GM23338 (cell line): ENCODE measurements at places on chromosomes 5 and 9. TPM values are rescaled to one million over a fixed set of nuclear protein-coding genes. Genes with fewer than 3 reads are reported as not detected.

DNA sequence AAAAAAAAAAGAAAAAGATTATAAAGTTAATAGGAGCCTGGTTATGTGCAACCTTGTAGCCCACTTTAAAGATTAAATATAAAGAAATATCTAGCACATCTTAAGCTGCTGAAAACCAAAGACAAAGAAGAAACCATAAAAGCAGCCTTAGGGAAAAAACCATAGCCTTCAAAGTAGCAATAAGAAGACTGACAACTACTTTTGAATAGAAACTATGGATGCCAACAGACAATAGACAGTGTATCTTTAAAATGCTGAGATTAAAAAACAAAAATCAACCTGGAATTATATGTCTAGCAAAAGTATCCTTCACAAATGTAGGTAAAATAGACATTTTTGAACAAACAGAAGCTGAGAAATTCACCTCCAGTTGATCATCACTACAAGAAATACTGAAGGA, 3.4 kb upstream of the KIF12 start:
- H3K27ac ChIP-seq: no peak overlapping the region
- H3K4me3 ChIP-seq: no peak overlapping the region

DNA sequence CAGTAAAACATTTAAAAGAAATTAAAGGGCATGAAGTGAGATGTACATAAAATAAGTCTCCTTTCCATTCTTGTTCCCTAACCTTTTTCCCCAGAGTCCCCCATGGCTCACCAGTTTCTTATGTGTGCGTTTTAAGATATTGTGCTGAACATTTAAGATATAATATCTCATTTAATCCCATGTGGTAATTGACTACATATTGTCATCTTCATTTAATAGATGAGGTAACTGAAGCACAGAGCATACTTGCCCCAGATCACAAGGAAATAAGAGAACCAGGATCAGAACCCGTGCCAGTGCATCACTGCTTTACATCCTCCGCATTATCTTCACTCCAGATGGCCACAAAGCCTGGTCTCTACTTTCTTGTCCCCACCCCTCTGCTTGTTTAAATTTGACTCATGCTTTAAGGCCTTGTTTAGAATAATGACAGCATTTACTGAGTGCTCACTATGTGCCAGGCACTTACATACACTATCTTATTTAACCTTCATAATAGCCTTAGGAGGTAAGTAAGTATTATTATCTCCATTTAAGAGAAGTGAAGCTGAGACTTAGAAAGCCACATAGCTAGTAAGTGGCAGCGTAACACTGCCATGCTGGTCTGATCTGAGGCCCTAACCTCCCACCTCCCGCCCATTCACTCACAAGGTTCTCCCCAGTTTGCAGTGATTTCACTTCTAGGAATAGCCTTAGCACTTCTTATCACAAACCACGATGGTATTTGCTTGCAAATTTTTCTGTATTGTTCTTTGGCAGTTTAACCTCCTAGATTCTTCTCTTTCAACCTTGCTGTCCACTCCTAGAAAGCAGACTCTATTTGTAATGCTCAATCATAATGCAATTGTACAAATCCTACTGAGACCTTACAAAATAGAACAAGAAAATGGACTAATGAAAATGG, 78.4 kb upstream of the IL6ST start:
- DNase-seq: no peak
- H3K27me3 ChIP-seq: no peaks in the 10 kb centered on the region
- no peak overlapping the region for H3K4me3 ChIP-seq
- H3K27ac ChIP-seq: no peak overlapping the region

DNA sequence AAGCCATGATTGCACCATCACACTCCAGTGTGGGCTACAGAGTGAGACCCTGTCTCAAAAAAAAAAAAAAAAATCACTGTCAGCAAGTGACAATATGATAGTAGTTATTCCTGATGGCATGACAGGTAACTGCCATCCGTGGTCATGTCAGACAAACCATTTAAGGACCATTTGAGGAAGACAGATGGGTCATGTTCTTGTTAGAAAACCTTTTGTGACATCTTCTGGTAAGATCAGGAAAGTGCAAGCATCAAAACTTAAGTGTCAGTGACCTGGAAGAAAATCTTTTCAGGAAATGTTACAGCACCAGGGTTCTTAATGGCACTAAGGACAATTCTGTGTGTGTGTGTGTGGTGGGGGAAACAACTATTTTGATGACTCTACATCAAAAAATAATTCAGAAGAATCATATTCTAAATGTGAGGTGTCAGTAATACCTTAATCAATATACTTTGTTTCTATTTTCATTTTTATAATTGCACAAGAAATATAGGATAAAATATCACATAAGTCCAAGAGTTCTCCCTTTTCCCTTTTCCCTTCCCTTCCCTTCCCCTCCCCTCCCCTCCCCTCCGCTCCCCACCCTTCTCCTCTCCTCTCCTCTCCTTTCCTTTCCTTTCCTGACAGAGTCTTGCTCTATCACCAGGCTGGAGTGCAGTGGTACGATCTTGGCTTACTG, 17.8 kb downstream of the SLC38A9 start:
- H3K4me1 ChIP-seq: peaks cover 15% of the 10 kb centered on the region
- no peak overlapping the region for H3K4me3 ChIP-seq
- no peaks in the 10 kb centered on the region for H3K27me3 ChIP-seq
- H3K36me3 ChIP-seq: peaks cover 8% of the 10 kb centered on the region
- H3K27ac ChIP-seq: no peak overlapping the region

DNA sequence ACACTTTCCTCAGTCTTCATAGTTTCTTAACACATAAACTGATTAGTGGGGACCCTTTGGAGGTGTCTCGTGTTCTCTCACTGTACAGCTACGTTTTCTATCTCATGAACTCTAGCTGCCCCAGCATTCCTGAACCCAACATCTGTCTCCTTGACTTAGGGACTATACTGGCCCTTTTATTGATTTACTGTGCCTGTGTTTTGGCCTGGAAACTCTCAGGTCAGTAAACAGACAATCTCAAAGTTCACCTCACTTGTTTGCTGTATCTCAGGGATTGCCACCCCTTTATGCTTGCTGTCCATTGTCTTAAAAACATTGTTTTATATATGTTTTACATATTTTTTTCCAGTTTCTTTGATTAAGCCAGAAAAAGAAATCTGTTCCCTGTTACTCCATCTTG, 222.8 kb downstream of the FAM170A start:
- H3K4me3 ChIP-seq: no peak overlapping the region
- H3K36me3 ChIP-seq: no peaks in the 10 kb centered on the region
- no peaks in the 10 kb centered on the region for H3K4me1 ChIP-seq
- H3K27me3 ChIP-seq: no peaks in the 10 kb centered on the region
- DNase-seq: no peak

Gene CHMP5
- 30.9 and 33.4 TPM in 2 replicates for total RNA-seq

GRCh38 chr9:136156209-136157120, 37.8 kb upstream of the TMEM250 start:
- H3K4me1 ChIP-seq: peaks cover 6% of the 10 kb centered on the region; the same call in 1 of the 2 replicates
- H3K27ac ChIP-seq: no peak overlapping the region
- no peak overlapping the region for H3K4me3 ChIP-seq
- no peaks in the 10 kb centered on the region for H3K36me3 ChIP-seq

Gene UGT3A2
- 27.0 and 29.6 TPM in 2 replicates for total RNA-seq

DNA sequence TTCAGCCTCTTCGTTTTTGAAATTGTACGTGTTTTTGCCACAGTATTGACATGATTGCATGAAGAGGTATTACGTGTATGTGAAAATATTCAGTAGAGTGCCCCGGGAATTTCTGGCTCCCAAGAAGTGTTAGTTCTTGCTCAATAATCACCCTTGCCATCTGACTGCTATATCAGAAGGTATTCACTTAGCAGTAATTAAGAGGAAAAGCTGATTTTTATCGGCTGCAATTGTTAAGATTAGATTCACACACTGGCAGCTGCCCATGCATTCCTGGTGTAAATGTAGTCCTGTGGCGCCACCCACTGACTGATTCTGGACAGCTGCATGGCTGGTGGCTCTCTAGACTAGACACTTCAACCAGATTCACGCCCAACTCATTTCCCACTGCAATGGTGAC, 440.1 kb upstream of the ADAMTS16 start:
- H3K4me3 ChIP-seq: no peak overlapping the region
- no peaks in the 10 kb centered on the region for H3K36me3 ChIP-seq

DNA sequence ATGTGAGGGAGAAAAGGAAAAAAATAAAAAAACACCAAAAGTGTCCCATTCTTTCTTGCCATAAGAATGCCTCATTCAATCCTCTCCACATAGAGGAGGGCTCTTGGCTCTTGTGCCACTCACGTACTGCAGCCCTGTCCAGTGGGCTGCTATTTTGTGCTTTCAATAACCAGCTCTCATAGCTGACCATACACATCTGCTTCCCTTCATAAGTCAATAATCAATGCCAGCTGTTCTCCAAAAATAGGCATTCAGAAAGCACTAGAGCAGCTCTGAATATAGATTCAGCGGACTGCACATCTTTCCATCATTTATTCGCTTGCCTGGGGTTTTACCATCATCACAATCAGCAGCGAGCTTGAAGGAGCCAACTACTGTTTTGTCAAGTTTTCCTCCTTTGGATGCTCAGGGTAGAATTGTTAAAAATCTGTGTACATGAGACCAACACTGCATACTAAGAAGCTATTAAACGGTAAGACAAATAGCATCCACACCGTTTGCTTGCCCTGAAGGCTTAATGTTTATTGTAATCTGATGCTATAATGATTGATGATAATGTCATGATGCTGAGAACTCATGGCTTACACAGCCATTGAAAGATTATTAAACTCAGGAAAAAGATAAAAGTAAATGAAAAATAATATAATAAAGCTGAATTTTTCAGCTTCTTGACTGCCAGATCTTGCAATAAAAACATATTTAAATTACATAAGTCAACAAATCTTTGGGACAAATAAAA, 80.0 kb downstream of the OXCT1 start:
- H3K27ac ChIP-seq: no peak overlapping the region
- H3K4me3 ChIP-seq: no peak overlapping the region
- no peak for DNase-seq
- H3K4me1 ChIP-seq: peaks cover 9% of the 10 kb centered on the region
- H3K27me3 ChIP-seq: no peaks in the 10 kb centered on the region

GRCh38 chr5:135477613-135478066, 25.5 kb upstream of the TIFAB start:
- H3K4me1 ChIP-seq: peaks cover 7% of the 10 kb centered on the region
- H3K27me3 ChIP-seq: peaks cover 76% of the 10 kb centered on the region
- no peaks in the 10 kb centered on the region for H3K36me3 ChIP-seq
- no peak overlapping the region for H3K4me3 ChIP-seq

- no peak overlapping the region for H3K4me3 ChIP-seq
- no peak overlapping the region for H3K27ac ChIP-seq
- no peaks in the 10 kb centered on the region for H3K36me3 ChIP-seq
Observed at GRCh38 chr5:82050955-82051354, 79.1 kb downstream of the ATG10 start.

DNA sequence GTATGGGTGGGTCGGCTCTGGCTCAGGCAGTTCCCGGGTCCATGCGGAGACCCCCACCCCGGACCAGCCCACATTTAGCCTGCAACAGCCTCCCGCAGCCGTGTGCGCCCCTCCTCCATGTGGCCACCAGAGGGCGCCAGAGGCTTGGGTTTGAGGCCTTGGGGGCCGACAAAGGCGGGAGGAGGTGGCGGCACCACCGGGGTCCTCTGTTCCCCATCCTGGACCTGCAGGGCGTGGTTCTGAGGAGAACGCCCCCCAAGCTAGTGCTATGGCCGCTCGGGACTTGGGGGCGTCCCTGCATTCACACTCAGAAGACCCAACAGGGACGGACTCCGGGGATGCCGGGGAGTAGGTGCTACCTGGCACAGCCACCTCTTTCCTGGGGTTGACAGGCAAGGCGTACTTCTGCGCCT, 16.5 kb downstream of the ASS1 start:
- H3K27me3 ChIP-seq: no peaks in the 10 kb centered on the region
- no peaks in the 10 kb centered on the region for H3K36me3 ChIP-seq
- H3K4me1 ChIP-seq: no peaks in the 10 kb centered on the region
- no peak overlapping the region for H3K4me3 ChIP-seq

- H3K27ac ChIP-seq: no peak overlapping the region
- H3K4me1 ChIP-seq: peaks cover 4% of the 10 kb centered on the region; the same call in 1 of the 2 replicates
- DNase-seq: peak; percentile 79
- H3K36me3 ChIP-seq: peaks cover 31% of the 10 kb centered on the region
- no peak overlapping the region for H3K4me3 ChIP-seq
Observed at GRCh38 chr5:157740229-157740610, 3.3 kb upstream of the LSM11 start.

- no peak overlapping the region for H3K27ac ChIP-seq
- no peaks in the 10 kb centered on the region for H3K36me3 ChIP-seq
- no peak for DNase-seq
- peaks cover 19% of the 10 kb centered on the region for H3K4me1 ChIP-seq
- H3K4me3 ChIP-seq: no peak overlapping the region
Observed at GRCh38 chr9:124576751-124577150, 69.6 kb upstream of the NR5A1 start.

DNA sequence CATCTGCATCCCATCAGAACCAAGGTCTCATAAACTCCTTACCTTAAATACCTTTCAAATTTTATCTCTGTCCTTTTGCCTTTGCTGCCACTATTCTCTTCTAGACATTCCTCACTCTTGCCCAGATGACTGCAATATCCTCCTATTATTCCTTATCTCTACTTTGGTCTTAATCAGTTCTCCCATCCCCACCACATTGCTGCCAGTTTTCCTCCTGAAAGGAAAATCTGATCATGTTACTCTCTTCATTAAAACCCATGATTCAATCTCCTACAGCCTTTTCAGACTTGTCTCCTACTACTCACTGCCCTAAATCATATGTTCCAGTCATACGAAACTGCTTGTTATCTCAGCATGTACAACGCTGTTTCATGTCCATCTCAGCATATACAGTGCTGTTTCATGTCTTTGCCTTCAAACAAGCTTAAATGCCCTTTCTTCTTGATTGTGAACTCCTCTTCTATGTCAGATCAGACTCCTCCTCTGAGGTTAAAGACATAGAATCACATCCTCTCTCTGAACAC, 152.6 kb upstream of the FST start:
- no peaks in the 10 kb centered on the region for H3K36me3 ChIP-seq
- DNase-seq: no peak
- H3K4me3 ChIP-seq: no peak overlapping the region
- H3K27ac ChIP-seq: no peak overlapping the region

DNA sequence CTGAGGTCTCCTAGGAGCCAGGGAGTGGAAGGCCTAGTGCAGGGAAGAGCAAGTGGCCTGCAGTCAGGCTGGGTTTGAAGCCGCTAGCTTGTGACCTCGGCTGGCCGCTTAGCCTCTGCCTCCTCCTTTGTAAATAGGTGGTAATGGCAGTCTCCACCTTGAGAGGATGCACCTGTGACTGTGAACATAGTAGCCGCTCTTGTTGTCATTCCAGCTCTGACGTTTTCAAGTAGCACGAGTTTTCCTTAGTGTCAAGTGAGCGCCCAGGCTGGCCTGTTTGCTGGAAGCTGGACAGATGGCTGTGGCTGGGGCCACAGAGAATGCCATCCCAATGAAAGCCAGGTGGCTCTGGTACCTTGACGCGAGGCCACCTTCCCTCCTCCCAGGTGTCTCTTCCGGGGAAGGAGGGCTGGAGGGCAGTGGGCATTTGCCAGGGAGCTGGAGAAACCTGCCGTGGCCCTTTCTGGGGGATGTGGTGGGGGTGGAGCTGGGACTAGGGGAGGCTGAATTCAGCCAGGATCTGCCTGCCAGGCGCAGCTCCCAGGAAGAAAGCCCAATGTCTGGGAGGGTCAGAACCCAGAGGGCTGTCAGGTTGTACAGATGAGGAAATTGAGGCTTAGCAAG, 2.5 kb downstream of the ASS1 start:
- peaks cover 30% of the 10 kb centered on the region for H3K27me3 ChIP-seq
- H3K4me1 ChIP-seq: peaks cover 46% of the 10 kb centered on the region
- no peaks in the 10 kb centered on the region; the same call in 1 of the 2 replicates for H3K36me3 ChIP-seq
- no peak overlapping the region for H3K27ac ChIP-seq
- no peak for DNase-seq
- H3K4me3 ChIP-seq: peak overlapping the region; percentile 85; the same call in 1 of the 2 replicates

Gene CFAP90
- 0.10 and 3.5 TPM in 2 replicates for total RNA-seq
